Sigmoid colon (tissue), 7 donors: ENCODE measurements at places on chromosomes 11 and 22. TPM values are rescaled to one million over a fixed set of nuclear protein-coding genes. Genes with fewer than 3 reads are reported as not detected.

Gene JAM3
- 69.4 TPM for total RNA-seq

- no peaks in the 10 kb centered on the region for H3K4me1 ChIP-seq
- no peaks in the 10 kb centered on the region for H3K36me3 ChIP-seq
- DNase-seq = no peak
- H3K27ac ChIP-seq = no peak overlapping the region
- H3K27me3 ChIP-seq = no peaks in the 10 kb centered on the region
These were observed 31.5 kb downstream of the EHF start for GRCh38 chr11:34652191-34652973.

DNA sequence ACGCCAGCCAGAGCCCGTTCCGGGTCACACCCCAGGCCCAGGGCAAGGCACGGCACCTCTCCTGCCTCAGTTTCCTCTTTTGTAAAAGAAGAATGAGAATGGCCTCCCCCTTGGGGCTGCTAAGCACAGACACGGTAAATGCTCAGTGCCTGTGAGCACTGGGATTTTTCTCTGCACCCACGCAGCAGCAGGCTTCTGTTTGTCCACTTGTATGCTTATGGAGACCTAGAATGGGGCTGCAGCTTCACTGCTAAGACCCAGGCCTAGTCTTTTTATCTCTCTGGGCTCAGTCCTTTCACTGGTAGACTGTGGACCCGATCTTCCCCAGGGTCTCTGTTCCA, 1327.9 kb downstream of the TBC1D22A start:
- no peaks in the 10 kb centered on the region for H3K27me3 ChIP-seq
- no peak for DNase-seq
- no peaks in the 10 kb centered on the region for H3K4me1 ChIP-seq
- no peak overlapping the region for H3K27ac ChIP-seq
- peak overlapping the region; percentile 9 for H3K4me3 ChIP-seq
- no peaks in the 10 kb centered on the region for H3K36me3 ChIP-seq

Gene OR5P2
- not detected for total RNA-seq

- peak; percentile 57 for DNase-seq
- H3K4me1 ChIP-seq = no peaks in the 10 kb centered on the region
- H3K27me3 ChIP-seq = no peaks in the 10 kb centered on the region
- no peak overlapping the region for H3K27ac ChIP-seq
- H3K4me3 ChIP-seq = no peak overlapping the region
These were observed 12.4 kb downstream of the EMID1 start for GRCh38 chr22:29217827-29218757.

GRCh38 chr22:36107436-36107835, 53.1 kb downstream of the APOL3 start:
- H3K27me3 ChIP-seq = no peaks in the 10 kb centered on the region
- no peaks in the 10 kb centered on the region for H3K4me1 ChIP-seq
- no peaks in the 10 kb centered on the region for H3K36me3 ChIP-seq

GRCh38 chr11:2213384-2213842, 41.8 kb upstream of the TH start:
- H3K4me3 ChIP-seq = no peak overlapping the region
- H3K27ac ChIP-seq = no peak overlapping the region
- peaks cover 4% of the 10 kb centered on the region for H3K27me3 ChIP-seq
- H3K4me1 ChIP-seq = no peaks in the 10 kb centered on the region
